ENCODE measurements at places on chromosomes 13 and 19.
A peak's percentile ranks its signal among the peaks of the same experiment; 100 is the strongest.

DNA sequence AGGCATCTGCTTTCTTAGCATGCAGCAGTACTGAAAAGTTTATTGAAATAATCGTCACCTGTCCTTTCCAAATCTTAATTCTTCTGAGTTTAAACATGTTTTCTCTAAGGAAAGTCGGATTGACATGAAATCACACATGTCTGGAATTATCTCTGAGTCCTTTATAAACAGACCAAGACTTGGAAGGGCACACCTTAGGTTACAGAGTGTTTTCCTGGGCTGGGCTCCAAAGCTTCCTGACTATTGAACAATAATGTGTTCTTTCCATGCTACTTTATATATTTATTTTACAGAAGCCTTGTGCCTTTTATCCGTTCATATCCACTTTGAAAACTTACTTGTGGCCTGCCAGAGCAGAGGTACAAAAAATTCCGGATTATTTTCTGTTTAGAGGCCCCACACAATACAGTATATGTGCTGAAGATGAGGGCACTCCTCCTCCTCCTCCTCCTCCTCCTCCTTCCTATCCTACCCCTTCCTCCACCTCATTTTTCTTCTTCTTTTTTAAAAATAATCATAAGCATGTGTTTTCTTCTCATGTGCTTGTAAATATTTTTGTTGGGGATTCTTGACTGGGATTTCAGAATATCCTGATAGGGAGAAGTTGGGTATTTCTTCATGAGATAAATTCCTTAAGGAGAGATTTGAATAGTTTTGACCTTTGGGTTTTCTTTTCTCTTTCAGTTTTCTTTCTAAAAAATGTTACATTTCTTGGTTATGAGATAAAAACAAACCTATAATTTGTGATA lies 52.3 kb downstream of the LRCH1 start:
- DNase-seq: no peak

GRCh38 chr13:113411216-113412023 lies 41.9 kb downstream of the ADPRHL1 start:
- no peak for DNase-seq

DNA sequence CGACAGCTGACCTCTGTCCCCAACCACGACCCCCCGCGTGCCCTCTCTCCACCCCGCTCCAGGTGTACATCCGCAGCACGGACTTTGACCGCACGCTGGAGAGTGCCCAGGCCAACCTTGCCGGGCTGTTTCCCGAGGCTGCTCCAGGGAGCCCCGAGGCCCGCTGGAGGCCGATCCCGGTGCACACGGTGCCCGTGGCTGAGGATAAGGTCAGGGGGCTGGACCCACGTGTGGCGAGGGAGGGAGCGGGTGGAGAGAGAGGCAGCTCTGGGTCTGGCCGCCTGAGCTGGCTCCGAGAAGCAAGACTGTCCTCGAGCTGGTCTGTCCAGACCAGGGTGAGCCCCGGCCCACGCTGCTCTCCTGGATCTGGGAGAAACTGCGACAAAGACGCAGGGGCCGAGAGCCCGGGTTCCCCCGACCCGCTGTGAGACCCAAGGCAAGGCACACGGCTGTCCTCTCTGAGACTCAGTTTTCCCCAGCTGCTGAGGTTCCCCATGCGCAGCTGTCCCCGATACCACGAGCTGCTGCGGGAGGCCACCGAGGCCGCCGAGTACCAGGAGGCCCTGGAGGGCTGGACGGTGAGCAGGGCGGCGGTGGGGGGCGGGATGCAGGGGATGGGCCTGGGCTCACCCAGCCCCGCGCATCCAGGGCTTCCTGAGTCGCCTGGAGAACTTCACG lies 1.5 kb downstream of the ACP4 start:
- DNase-seq: no peak

- DNase-seq: no peak
Observed at GRCh38 chr13:81987159-81987558, 1646.2 kb upstream of the SPRY2 start.

GRCh38 chr13:61700620-61701019 lies 285.0 kb upstream of the PCDH20 start:
- no peak for DNase-seq

DNA sequence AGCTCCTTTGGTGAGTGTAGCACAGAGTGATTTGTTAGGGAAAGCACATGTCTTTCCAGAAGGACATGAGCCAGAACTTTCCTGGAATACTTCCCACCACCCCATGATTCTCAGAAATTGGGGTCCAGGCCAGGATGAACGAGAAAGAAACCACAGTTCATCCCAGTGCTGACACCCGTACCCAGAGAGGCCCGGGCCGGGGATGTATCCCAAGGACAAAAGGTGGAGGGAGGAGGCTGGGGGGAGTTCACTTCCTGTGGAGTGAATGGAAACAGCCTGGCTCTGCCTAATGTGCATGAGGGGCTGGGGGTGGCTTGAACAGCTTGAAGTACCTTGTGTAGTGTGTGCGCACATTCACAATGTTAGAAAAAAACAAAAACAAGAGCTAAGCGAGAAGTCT lies 47.5 kb downstream of the CDADC1 start:
- DNase-seq: no peak

DNA sequence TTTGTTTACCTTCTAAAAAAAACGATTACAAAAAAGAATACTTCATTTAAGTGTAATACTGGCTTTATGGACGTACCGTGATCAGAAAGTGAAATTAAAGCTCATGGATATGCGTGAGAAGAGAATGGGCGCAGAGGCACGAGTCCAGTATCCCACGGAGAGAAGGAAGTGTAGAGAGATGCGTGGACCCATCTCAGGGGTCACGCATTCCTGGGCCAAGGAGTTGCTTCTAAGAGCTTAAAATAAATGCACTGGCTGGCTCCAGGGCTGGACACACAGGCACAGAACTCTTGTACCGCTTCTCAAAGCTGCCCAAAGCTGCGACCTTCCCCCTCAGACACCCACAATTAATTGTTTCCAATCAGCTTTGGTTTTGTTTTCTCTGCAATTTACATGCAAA lies 8.7 kb upstream of the SPC24 start:
- no peak for DNase-seq

- no peak for DNase-seq
Observed at GRCh38 chr19:4717966-4718701, 5.5 kb downstream of the DPP9 start.

DNA sequence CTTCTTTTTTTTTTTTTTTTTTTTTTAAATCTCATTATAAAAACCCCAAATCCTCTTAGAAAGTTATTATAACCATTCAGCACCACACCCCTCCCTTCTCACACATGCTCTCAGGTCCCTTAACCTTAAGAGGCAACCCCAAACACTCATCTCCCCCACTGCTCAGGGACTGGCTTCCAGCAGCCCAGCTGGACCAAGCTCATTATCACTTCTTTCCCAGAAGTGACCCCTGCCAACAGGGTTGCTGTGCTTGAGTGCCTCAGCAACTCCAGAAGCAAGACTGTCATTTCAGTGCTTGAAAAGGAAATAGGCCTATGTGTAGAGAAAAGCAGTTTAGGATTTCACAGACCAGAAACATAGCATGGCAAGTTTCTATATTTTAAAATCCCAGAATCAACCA lies 84.3 kb downstream of the SLAIN1 start:
- no peak for DNase-seq

GRCh38 chr13:40390401-40390916 lies 276.0 kb downstream of the FOXO1 start:
- no peak for DNase-seq

- DNase-seq: no peak
Observed at GRCh38 chr13:26325876-26326275, 71.9 kb downstream of the CDK8 start.

- DNase-seq: no peak
Observed at GRCh38 chr13:96089749-96090239, at the start of gene HS6ST3. Gene HS6ST3 (plus strand): TSS chr13:96090107.

DNA sequence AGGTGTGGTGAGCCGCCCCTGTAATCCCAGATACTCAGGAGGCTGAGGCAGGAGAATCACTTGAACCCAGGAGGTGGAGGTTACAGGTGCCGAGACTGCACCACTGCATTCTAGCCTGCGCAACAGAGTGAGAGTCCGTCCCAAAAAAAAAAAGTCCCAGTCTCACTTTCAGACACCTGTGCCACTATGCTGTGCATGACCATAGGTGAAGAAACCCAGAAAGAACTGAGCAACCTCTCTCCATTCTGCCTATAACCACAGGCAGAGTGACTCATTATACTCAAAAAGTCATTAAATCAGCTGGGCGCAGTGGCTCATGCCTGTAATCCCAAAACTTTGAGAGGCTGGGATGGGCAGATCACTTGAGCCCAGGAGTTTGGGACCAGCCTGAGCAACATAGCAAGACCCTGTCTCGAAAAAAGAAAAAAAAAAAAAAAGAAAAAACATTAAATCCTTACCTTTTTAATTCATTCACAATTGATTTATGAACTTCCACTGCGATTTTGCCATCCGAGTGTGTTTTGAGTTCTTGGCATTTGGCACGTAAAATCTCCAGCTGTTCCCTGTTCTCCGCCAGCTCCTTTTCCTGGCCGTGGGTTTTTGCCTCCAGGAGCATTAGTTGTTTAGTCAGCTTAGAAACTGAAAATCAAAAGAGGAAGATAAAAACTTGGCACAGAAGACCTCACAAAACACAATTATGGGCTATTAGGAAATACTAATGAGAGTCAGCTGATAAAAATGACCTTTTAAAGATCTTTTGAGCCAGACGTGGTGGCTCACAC lies 45.5 kb upstream of the SLC7A9 start:
- DNase-seq: no peak

DNA sequence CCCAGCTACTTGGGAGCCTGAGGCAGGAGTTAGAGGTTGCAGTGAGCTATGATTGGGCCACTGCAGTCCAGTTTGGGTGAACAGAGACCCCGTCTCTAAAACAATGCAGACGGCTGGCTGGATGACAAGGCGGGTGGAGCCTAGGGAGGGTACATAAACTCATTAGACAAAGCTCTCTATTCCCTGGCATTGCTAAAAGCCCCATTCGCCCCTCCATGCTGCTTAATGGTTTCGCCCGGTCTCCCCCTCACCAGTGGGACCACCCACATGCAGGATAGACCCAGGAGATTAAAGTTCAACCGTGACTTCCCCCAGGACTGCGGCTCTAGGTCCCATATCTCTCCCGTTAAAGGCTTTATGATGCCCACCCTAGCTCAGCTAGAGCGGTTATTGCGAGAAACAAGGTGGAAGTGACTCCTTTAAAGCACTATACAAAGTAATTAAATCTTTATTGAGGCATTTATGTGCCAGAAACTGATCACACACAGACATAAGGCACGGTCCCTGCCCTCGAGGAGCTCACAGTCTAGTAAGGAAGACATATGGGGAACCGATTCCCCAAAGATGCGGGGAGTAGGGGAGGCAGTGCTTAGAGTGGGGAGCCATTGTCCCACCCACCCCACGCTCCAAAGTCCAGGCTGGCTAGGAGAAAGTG lies 4.9 kb downstream of the LYPD3 start:
- no peak for DNase-seq

DNA sequence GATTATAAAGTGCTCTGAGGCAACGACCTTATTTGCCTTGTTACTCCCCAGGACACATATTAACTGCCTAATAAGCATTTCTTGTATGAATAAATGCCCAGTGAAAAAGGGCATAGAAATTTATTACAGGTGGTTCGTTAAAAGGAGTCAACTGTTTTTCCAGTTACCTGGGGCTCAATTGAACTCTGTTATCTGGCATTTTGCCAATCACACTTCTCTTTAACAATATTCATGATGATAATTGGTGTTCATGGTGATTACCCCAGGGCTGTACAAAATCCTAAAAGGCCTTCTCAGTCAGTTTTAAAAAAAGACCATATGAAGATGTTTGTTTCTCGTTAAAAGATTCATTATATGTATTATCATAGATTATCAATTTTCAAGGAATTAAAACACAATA lies 57.1 kb downstream of the KL start:
- DNase-seq: no peak

DNA sequence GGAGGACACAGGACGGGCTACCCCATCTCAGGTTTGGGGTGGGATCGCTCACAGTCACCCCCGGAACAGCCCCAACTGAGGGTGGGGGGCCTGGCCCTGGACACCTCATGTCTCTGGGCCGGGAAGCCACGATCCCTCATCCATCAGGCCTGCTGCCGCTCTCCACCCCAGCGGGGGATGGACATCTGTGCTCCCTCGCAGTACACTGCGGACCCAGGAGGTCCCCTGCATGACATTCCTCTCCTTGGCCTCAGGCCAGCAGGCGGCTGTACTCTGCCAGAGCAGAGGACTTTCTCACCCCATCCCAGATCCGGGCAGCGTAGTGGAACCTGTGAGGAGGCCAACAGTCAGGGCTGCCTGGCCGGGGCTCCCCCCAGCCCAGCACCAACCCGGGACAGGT lies 15.5 kb downstream of the IRGC start:
- DNase-seq: no peak

DNA sequence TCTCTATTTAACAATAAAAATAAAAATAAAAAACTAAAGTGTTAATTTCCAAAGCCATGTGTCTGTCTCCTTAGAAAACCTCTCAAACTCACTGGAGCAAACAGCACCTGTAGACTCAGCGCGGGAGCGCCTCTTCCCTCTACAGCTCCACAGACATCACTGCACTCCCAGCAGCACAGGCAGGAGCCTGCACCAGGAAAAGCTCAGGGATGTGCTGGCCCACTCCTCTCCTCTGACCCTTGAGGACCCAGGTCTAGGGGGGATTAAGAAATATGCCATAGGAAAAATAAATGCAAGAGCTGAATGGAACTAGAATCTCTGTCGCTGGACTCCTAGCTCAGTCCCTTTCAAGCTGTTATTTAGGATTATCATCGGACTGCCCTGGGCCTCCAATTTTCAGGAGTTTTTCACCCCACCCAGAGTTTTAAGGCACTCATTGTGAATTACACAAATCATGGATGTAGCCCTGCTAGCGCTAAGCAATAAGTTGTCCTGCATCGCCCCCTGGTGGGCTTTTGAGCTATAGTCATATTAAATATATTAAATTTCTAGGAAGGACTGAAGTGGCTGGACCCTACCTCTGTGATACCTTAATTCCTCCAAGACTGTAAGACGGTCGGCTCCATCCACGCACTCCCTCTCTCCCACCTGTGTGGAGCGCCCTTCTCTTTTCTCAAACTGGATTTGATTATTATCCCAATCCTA lies 333.9 kb downstream of the UQCRFS1 start:
- DNase-seq: peak; percentile 66

DNA sequence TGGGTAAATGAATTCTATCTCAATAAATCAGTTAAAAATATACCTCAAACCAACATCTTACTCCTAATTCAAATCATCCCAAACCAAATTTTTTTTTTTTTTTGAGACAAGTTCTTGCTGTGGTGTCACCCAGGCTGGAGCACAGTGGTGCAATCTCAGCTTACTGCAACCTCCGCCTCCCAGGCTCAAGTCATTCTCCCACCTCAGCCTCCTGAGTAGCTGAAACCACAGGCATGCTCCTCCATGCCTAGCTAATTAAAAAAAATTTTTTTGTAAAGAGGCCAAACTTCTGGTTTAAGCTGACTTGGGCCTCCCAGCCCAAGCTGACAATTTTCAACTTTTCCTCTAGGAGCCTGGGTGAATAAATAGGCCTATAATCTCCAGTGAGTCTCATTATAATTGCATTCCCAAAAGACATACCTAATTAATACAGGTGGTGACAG lies 22.1 kb upstream of the OLFM2 start:
- no peak for DNase-seq

DNA sequence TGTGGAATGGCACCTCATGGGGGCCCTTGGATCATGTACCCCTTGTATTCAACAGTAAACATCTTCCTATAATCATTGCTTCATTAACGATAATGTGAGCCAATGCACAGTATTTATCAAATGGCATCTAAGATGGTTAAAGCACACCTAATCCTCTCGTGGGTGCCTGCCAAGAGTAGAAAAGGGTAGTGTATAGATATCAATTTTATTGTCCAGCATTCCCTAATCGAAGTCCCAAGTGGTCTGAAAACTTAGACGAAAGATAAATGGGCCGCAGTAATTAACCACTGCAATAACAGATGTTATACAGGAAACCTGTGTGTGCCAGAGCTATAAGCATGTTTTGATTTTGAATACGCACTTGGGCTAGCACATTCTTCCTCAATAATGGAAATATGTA lies 667 bp upstream of the MBNL2 start:
- no peak for DNase-seq

All from DND-41 (cell line).